ENCODE measurements at places on chromosomes 12 and 14. TPM values are rescaled to one million over a fixed set of nuclear protein-coding genes. Genes with fewer than 3 reads are reported as not detected.

- DNase-seq, result no peak
- no peak overlapping the region for H3K4me3 ChIP-seq
- H3K4me1 ChIP-seq, result peaks cover 18% of the 10 kb centered on the region
Observed at GRCh38 chr14:102769049-102769327, 8.3 kb upstream of the TRAF3 start.

- no peak for DNase-seq
- H3K4me1 ChIP-seq, result no peaks in the 10 kb centered on the region
- H3K27me3 ChIP-seq, result no peaks in the 10 kb centered on the region
- H3K4me3 ChIP-seq, result no peak overlapping the region
- H3K27ac ChIP-seq, result no peak overlapping the region
Observed at GRCh38 chr12:14621826-14622225, 54.1 kb upstream of the PLBD1 start.

AQP5 gene
- total RNA-seq, result 0.26 TPM

GRCh38 chr12:6343518-6343917 is 1.6 kb upstream of the TNFRSF1A start:
- peaks cover 33% of the 10 kb centered on the region for H3K4me1 ChIP-seq
- peaks cover 11% of the 10 kb centered on the region for H3K27me3 ChIP-seq
- no peak overlapping the region for H3K27ac ChIP-seq
- peaks cover 4% of the 10 kb centered on the region for H3K36me3 ChIP-seq
- no peak for DNase-seq
- no peak overlapping the region for H3K4me3 ChIP-seq

DYRK4 gene
- total RNA-seq, result 188 TPM

DNA sequence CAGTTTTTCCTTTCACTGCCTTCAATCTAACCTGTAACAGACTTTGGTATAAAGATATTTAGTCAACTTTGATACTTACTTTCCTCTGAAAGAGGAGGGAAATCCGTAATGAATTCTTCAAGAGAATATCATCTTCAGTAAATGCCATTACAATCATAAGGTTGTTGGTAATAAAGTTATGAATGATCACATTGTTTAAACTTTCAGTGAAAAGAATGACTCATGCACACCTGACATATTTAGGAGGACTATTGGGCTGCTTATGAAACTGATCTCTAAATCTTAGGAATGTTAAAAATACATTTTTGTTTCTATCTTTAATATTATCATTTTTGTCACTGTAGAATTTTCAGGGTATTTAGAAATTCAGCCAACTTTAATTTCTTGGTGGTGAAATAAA is 474.7 kb downstream of the SLC16A7 start:
- no peaks in the 10 kb centered on the region for H3K36me3 ChIP-seq
- H3K27ac ChIP-seq, result no peak overlapping the region

- H3K27me3 ChIP-seq, result no peaks in the 10 kb centered on the region
- no peak overlapping the region for H3K4me3 ChIP-seq
- H3K27ac ChIP-seq, result no peak overlapping the region
- H3K4me1 ChIP-seq, result no peaks in the 10 kb centered on the region
- no peaks in the 10 kb centered on the region for H3K36me3 ChIP-seq
- DNase-seq, result no peak
Observed at GRCh38 chr12:59393506-59393905, 202.3 kb upstream of the SLC16A7 start.

DNA sequence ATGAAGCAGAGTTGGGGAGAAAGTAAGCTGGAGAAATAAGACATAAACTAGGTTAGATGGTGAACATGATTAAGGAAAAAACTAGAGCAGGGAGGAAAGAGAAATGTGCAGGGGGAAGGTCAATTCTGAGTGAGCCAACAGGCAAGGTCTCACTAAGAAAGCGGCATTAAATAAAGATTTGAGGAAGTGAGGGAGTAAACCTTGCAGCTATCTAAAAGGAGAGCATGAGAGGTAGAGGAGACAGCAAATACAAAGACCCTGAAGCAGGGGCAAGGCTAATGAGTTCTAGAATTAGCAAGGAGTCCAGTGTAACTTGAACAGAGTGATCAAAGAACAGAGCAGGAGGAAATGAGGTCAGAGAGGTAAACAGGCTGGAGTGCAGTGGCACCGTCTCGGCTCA is 4.4 kb upstream of the SOCS2 start:
- no peak overlapping the region for H3K27ac ChIP-seq
- no peak overlapping the region for H3K4me3 ChIP-seq
- H3K4me1 ChIP-seq, result peaks cover 5% of the 10 kb centered on the region
- peaks cover 8% of the 10 kb centered on the region for H3K36me3 ChIP-seq
- peaks cover 14% of the 10 kb centered on the region for H3K27me3 ChIP-seq
- no peak for DNase-seq

SERPINA1 gene
- total RNA-seq, result not detected

TSPAN8 gene
- total RNA-seq, result not detected

NGB gene
- not detected for total RNA-seq

DNA sequence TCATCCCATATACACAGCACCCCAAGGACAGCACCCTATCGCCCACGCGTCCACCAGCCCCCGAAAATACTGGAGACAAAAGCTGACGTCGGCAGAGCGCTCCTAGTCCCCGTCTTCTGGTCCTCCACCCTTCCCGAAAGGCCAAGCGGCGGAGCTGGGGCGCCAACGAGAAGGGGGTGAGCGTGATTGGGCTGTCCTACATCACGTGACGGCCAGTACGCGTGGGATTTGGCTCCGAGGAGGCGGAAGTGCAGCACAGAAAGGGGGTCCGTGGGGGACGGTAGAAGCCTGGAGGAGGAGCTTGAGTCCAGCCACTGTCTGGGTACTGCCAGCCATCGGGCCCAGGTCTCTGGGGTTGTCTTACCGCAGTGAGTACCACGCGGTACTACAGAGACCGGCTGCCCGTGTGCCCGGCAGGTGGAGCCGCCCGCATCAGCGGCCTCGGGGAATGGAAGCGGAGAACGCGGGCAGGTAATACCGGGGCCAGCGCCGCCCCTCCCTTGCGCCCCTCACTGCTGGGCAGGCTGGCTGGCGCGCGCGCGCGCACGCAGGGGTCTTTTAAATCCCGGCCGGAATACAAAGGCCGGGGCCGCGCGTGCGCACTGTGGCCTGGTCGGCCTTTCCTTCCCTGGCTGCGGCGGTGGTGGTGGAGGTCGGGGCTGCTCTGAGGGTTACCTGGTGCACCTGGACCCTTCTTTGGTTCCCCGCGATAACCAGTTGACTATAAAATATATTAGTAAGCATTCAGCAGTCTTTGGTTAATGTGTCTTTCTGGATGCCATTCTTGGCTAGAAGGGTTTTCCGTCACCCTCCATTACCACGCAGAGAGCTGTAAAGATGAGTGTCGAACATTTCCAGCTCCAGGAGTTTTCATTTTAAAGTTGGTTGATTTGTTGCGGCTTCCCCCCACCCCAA is at the start of gene TDG:
Gene TDG (plus strand): TSS at position 283 of the 915 bp plus-strand sequence. CDS start 166 bp downstream, at position 449.
- H3K36me3 ChIP-seq, result peaks cover 5% of the 10 kb centered on the region
- peak within 1 kb of the TSS; percentile 96 for H3K27ac ChIP-seq
- peak; percentile 92 for DNase-seq

OR11H6 gene
- total RNA-seq, result not detected

- peaks cover 2% of the 10 kb centered on the region for H3K27me3 ChIP-seq
- H3K4me3 ChIP-seq, result no peak overlapping the region
- H3K4me1 ChIP-seq, result no peaks in the 10 kb centered on the region
- no peaks in the 10 kb centered on the region for H3K36me3 ChIP-seq
- H3K27ac ChIP-seq, result no peak overlapping the region
- DNase-seq, result no peak
Observed at GRCh38 chr12:8629486-8630033, 16.9 kb upstream of the AICDA start.

- no peak for DNase-seq
- no peaks in the 10 kb centered on the region for H3K36me3 ChIP-seq
- H3K27me3 ChIP-seq, result no peaks in the 10 kb centered on the region
- no peak overlapping the region for H3K27ac ChIP-seq
Observed at GRCh38 chr14:29558516-29558915, 369.1 kb downstream of the PRKD1 start.

DNA sequence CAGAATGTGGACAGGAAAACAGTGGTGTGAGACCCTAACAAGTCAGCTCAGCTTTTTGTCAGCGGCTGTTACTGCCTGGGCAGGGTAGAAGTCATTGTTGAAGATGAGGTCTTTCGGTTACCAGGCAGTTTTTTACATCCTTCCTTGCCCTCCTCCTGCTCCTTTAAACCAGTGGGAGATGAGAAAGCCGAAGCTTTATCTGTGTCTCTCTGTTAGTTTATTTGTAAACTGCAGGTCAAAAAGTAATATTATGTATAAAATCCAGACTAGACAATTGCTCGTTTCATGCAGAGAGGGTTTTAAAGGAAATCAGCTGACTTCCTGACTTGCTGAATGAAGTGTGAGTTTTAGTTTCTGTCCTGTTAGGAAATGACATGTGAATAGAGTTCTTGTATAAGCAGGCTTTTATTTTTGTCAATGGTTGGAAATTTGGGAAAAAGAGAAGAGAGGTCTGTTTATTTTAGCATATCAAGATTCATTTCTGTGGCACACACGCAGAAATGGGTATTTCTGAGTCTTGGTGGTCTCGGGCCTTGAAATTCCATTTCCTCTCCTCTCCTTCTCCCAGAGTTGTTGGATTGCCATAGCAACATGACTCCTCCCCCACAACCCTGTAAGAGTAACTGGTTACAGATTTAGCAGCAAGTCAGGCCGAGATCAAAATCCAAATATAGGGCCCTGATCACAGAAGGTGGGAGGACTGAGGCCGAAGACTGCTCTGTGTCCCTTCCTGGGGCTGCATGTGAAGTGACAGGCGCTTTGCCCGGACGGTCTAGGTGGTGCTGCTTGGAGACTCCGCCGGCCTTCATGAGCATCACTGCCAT is 60.8 kb downstream of the SAMD4A start:
- H3K4me3 ChIP-seq, result peak overlapping the region; percentile 57
- DNase-seq, result peak; percentile 57
- H3K27me3 ChIP-seq, result peaks cover 2% of the 10 kb centered on the region
- H3K4me1 ChIP-seq, result peaks cover 49% of the 10 kb centered on the region
- H3K36me3 ChIP-seq, result no peaks in the 10 kb centered on the region
- peak overlapping the region; percentile 100 for H3K27ac ChIP-seq

DNA sequence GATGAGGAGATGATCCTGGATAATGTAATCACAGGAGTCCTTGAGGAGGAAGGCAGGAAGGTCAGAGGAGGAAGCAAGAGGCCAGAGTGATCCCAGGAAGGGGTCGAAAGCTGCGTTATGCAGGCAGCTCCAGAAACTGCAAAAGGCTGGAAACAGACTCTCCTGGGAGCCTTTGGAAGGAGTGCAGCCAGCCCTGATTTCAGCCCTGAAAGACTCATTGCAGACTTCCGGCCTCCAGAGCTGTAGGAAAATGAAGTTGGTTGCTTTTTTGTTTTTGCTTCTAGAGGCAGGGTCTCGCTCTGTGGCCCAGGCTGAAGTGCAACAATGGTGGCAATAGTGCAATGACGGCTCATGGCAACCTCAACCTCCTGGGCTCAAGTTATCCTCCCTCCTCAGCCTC is 44.6 kb upstream of the FZD10 start:
- H3K4me1 ChIP-seq, result no peaks in the 10 kb centered on the region
- DNase-seq, result no peak
- peaks cover 27% of the 10 kb centered on the region for H3K27me3 ChIP-seq
- no peak overlapping the region for H3K27ac ChIP-seq

FGF6 gene
- total RNA-seq, result not detected

CMTM5 gene
- 0.26 TPM for total RNA-seq

GXYLT1 gene
- total RNA-seq, result 28.9 TPM

DNA sequence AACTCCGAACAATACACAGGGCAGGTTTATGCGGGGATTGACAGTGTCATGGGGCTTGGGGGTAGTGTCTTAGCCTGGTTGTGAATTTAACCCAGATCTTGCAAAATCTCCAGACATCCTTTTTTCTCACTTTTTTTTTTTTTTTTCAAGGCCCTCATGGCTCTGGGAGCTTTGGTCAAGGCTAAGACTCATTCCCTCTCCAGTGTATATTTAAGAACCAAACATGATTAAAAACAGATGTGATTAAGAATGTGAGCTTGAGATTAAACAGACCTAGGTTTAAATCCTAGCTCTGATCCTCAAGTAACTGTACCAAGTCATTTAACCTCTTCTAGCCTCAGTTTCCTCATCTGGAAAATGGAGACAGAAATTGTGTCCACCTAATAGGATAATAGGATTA is 151.7 kb upstream of the FUT8 start:
- no peaks in the 10 kb centered on the region for H3K4me1 ChIP-seq
- H3K27me3 ChIP-seq, result no peaks in the 10 kb centered on the region
- no peak overlapping the region for H3K4me3 ChIP-seq
- H3K36me3 ChIP-seq, result no peaks in the 10 kb centered on the region
- H3K27ac ChIP-seq, result no peak overlapping the region

DNA sequence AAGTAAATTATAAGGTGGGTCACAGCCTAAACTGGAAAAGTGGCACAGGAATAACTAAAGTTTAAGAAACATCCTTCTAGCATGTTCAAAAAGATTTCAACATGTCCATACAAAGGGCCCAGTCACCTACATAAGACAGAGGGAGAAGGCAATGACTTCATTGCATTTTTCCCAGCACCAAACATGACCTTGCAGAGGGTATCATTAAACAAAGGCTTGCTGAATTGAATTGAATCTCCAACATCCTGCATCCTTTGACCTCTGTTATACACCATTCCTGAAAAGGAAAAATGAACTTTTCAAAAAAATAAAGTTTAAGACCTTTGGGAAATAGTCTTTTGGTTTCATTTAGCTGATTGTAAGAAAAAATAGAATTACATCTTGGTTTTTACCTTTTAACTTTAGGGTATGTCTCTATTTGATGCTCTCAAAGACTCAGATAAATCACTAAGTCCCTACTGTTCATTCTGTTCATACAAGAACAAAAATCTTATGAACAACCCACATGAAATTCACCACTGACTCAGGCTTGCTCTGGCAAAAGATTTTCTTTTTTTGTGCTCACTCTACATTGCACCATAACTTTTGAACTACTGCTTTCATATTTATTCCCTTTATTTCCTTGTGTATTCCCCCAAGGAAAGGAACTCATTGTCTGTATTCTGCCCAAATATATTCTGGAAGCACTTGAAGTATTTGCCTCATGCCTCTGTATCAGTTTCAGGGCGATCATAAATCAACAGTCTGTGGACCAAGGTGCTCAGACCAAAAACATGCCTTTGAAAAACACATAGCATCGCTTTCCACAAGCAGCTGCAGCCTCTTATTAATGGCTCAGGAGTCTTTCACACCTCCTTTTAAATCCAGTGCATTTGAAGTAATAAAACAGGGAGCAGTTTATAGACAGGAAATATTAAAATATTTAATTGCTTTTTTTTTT is 121.7 kb downstream of the DUSP6 start:
- H3K36me3 ChIP-seq, result no peaks in the 10 kb centered on the region
- H3K27ac ChIP-seq, result no peak overlapping the region
- peaks cover 4% of the 10 kb centered on the region for H3K27me3 ChIP-seq
- no peak for DNase-seq
- H3K4me3 ChIP-seq, result no peak overlapping the region

- peaks cover 34% of the 10 kb centered on the region for H3K4me1 ChIP-seq
- H3K27me3 ChIP-seq, result peaks cover 11% of the 10 kb centered on the region
- H3K4me3 ChIP-seq, result no peak overlapping the region
- no peak overlapping the region for H3K27ac ChIP-seq
- no peak for DNase-seq
Observed at GRCh38 chr14:91258011-91258618, 13.6 kb upstream of the GPR68 start.

SIX4 gene
- 6.3 TPM for total RNA-seq

Measured in endothelial cell (in vitro differentiated cells).